ENCODE measurements at places on chromosomes 3 and 15. TPM values are rescaled to one million over a fixed set of nuclear protein-coding genes. Genes with fewer than 3 reads are reported as not detected.

DNA sequence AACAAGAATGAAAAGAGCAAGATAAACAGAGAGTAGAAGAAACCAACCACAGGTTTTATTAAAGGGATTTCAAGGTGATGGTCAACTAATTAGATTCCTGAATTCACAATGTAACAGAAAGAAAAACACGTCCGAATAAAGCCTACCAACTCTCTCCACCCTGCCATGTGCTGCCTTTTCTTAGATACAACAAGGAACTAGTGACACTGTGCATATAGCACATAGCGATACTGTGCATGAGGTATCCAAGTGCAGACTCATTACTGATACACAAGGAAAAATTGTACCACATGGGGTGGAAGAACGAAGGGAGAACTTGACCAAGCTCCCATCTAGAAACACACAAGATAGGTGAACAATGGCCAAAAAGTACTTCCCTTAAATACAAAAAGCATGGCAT lies 154.6 kb downstream of the MAGI1 start:
- peak; percentile 29 for DNase-seq

- DNase-seq, result peak; percentile 97
These were observed at the start of gene CEP70 for GRCh38 chr3:138594150-138594934. Gene CEP70, minus strand, starts transcription at chr3:138594260. Its CDS starts 21,333 bp downstream, at chr3:138572927.

Gene SLC22A14
- not detected for total RNA-seq

DNA sequence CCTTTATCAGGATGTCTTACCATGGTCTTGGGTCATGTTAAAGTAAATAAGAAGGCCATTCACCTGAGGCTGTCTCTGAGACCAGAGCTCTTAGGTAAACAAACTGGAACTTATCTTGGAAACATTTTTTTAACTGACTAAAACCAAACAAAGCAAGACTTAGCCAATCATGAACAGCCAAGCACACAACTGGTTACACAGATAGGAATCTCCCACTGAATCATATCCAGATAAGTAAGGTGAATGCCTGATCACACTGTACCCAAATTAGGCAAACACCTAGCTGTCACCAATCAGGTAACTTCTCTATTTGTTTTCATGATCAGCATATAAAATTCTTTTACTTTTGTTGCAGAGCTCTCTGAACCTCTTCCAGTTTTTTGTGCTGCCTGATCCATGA lies 205.4 kb downstream of the CNTN3 start:
- DNase-seq, result no peak

GRCh38 chr3:57972531-57973111 lies 35.6 kb upstream of the FLNB start:
- DNase-seq, result peak; percentile 74

GRCh38 chr3:110697961-110698360 lies 373.7 kb upstream of the NECTIN3 start:
- no peak for DNase-seq

DNA sequence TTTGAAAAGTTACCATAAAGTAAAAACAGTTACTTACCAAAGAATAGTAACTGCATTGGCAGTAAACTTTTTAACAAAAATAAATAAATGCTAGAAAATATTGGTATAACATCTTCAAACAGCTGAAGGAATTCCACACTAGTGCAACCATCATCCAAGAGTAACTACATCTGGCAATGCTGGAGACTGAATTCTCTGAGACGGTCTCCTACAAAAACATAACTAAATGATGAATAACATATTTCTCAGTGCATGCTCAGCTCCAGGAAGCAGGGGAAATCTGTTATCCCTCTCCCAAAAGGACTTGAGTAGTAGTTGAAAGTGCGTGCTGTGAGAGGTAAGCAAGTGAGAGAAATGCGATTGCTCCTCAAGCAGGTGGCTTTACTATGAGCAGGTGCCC lies 526.8 kb upstream of the CCDC54 start:
- DNase-seq, result no peak

DNA sequence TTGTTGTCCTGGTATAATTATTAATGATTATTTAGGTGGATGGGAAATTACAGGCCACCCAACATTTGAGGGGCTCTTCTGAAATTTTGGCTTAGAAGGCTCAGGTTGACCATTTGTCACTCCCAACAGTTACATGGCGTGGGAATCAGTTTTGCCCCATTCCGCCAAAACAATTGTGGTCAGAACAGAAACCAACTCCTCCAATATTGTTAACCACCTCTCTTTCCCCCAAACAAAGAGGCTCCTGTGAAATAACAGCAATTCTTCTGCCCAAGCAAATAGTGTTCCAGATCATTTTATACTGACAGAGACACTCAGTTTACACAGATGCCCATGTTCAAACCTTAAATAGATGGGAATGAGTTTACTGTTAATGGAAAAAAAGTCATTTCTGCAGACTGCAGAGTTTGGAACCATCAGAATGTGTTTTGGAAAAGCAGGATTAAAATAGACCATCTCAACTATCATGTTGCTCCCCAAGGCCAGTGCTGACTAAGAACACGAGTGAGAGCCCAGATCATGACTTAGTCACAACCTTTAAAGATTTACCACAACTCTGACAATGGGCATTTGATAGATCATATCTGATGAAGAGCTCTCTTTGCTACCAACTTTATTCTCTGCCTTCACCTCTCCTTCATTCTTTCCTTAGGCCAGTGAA lies 102.1 kb downstream of the DUT start:
- DNase-seq, result no peak

DNA sequence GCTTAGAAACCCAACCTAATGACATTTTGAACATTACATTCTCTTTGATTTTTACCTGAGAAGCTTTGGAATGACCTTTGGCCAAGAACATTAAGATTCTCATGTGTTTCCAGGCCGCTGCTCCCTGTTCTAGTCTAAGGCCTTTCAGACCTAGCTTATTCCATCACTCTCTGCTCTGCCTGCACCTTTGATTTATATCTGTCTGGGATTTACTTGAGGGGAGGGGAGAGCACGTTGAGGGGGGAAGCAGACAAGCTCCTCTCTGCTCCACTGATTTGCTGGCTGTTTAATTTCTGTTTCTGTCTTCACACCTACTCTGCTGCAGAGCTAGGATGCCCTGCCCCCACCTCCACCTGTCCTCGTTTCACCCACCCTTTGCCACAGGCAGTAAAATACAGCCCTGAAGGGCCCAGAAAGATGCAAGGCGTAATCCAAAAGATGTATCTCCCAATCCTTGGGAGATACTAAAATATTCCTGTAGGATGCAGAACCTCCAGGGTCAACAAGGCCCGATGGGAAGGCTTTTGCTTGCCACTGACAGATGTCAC lies 429.8 kb downstream of the EPHB1 start:
- no peak for DNase-seq

DNA sequence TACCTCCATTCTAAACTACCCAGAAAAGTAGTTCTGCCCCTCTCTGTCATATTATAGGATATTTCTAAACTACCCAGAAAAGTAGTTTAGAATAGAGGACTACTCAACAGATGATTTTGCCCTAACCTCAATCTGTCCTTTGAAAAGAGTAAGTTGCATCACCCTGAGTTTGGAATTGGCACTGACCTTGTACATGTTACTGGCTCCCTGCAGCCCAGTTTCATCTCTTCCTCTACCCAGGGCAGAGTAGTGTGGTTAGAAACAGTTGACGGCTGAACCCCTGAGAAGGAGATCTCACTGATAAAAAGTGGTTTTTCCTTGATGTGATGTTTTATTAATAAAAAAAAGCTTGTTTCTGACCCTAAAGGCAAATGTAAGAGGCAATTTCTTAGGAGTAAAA lies 340.5 kb upstream of the NECTIN3 start:
- no peak for DNase-seq

Gene TRAT1
- not detected for total RNA-seq

DNA sequence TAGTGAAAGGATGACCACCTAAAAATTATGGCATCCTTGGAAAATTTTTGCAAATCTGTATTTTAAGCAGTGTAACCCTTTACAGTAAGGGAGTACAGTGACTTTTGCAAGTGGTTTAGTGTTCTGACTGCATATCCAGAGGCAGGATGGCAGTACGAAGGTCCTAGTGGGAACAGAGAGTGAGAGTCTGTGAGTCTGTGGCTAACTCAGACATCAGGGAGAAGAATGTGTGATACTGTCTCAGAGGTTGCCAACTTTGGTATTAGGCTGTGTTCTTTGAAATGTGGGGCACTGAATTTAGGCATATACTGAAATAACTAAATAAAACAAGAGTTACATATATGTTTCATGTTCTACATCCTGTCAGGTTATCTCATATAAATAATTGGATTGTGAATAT lies 25.7 kb downstream of the PRKCI start:
- no peak for DNase-seq

DNA sequence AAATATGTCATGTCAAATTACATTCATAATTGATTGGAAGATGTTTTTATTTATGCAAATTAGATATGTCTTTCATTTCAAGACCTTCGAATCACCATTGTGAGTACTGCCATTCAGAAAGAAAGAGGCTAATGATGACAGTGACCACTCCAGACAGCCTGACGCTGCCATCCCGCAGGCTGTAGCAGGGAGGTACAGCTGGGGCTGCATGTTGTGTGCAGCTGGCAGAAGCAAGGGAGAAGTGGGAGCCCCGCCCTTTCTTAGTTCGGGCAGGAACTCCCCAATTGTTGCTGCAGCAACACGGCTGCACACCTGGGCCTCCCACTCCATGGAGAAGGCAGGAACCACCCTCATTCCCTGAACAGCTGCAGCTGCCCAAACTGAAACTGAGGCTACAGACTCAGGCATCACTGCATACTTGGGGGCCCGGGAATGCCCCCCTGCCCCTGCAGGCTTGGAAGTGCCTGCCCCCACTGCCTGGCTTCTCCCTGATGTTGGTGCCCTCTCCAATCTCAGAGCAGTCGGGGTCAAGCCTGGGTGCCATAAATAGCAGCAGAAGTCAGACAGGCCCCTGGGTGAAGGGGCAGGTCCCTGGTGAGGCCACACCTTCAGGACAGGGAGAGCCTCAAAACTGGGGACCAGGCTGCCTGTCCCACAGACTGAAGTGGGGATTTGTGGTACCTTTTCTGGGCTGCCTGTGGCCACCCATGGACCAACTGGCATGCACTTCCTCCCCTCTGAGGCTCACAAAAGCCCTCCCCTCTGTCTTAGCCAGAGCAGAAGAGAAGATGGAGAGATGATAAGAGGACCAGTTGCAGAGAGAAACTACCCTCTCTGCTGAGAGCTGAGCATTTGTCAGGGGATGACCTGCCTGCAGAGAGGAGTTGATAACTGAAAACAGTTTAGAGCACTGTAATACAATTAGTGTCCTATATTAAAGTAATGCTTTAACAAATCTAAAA lies 964.6 kb downstream of the SI start:
- DNase-seq, result no peak

DNA sequence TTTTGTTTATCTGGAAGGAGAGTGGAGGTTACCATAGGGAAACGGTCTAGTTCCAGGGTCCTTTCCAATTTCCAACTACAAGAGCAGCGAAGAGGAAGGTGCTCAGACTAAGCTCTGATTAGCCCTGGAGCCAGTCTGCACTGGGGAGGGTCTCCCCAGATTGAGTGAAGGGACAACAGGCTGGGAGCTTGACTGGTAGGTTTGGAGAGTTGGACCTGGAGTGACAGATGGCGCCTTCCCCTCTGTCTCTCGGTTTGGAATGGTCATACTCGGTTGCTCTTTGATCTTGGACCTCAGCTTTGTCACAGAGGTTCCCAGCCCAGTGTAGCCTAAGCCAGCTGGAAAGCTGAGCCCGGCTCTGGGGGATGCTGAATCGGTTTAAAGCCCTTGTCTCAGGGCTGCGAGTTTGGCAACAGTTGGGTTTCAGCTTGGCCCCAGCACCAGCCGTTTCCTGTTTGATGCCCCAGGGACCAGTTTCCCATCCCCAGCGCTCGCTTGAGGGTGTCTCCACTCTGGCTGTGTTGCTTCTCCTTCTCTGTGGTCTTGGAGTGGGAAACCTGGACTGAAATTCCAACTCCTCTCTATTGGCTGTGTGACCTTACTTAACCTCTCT lies 53.1 kb upstream of the ULK4 start:
- no peak for DNase-seq

- DNase-seq, result no peak
These were observed 271.3 kb downstream of the PLOD2 start for GRCh38 chr3:145889730-145890129.

GRCh38 chr15:89766357-89767311 lies 9.5 kb upstream of the MESP2 start:
- DNase-seq, result no peak

Gene PARP15
- total RNA-seq, result not detected

DNA sequence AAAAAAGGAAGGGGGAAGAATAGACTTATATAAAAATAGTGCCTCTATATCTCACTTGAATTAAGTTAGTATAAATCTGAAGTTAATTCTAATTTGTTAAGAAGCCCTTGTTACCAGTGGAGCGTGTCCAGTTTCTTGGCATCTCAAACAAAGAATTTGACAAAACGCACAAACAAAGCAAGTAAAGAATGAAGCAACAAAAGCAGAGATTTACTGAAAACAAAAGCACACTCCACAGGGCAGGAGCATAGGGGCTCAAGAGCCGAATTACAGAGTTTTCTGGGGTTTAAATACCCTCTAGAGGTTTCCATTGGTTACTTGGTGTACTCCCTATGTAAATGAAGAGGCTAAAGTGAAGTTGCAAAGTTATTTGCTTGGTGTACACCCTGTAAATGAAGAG lies 34.0 kb upstream of the GK5 start:
- no peak for DNase-seq

Gene ITIH4
- not detected for total RNA-seq

Gene CPNE9
- total RNA-seq, result not detected

GRCh38 chr3:66355394-66355793 lies 134.6 kb downstream of the SLC25A26 start:
- no peak for DNase-seq
